ENCODE measurements at places on chromosomes 1 and 21.

GRCh38 chr1:193181985-193182384 is 4.4 kb downstream of the B3GALT2 start:
- DNase-seq: no peak

DNA sequence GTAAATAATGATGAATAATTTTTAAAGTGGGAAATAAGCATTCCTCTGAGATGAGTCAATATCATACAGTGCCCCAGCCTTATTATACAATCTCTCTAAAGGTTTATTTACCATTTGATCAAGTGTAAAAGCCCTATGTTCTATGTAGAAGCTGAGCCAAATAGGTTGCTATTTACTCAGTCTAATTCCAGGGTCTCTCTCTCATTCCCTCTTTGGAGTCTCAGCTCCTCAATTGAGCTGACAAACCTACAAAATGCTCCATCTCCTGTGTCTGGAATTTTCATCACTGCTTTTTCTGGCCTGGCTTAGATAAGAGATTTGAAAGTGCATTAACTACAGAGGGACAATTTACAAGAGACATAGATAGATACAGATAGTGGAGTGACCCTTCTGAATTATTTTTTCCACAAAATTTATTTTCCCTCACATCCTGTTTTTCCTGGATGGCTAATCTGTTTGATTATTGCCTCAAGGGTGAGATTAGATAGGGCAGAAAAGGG is 24.8 kb upstream of the USH2A start:
- DNase-seq: no peak

GRCh38 chr1:67843331-67843730 is 10.1 kb upstream of the GNG12 start:
- no peak for DNase-seq

DNA sequence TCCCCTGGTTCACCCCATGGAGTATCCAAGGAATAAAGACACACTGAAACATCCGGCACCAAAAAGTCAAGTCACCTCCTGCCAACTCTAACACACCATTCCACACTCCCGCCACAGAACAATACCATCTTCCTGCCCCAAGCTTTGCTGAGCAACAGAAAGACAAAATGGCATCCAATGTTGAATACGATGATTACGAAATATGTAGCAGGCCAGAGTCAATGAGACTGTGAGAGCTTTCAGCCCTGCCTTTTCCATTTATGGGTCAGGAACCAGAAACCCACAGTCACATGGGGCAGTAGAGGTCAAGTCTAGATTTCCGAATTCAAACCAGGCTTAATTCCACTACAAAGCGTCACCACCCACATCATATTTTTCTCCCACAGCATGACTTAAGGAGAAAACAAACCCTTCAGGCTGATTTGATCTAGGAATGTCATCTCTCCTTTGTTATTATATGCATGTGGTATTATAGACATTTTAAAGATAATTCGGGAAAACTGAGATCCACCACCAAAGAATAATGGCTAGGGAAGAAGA is 249.8 kb downstream of the SETD4 start:
- DNase-seq: no peak

GRCh38 chr1:40944326-40944725 is 35.2 kb upstream of the CTPS1 start:
- DNase-seq: no peak

DNA sequence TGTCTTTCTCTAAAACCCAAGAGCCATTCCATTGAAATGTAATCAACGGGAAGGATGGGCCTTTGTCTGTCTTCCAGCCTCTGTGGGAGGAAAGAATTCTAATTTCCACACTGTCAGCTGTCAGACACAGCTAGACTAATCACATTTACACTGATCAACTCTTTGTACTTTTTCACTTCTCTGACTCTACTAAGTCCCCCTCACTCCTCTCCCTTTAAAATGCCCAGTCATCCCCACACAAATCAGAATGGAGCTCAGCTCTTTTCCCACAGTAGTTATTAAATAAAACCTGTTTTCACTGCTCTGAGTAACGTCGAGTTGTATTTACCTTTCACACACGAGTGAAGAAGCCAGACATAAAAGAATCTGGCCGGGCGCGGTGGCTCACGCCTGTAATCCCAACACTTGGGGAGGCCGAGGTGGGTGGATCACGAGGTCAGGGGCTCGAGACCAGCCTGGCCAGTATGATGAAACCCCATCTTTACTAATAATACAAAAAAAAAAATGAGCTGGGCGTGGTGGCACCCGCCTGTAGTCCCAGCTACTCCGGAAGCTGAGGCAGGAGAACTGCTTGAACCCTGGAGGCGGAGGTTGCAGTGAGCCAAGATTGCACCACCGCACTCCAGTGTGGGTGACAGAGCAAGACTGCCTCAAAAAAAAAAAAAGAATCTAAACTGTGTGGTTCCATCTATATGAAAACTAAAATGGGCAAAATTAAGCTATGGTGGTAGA is 13.3 kb downstream of the ZBTB8OS start:
- no peak for DNase-seq

- no peak for DNase-seq
Measured at GRCh38 chr21:37905291-37905690, 11.0 kb downstream of the KCNJ6 start.

DNA sequence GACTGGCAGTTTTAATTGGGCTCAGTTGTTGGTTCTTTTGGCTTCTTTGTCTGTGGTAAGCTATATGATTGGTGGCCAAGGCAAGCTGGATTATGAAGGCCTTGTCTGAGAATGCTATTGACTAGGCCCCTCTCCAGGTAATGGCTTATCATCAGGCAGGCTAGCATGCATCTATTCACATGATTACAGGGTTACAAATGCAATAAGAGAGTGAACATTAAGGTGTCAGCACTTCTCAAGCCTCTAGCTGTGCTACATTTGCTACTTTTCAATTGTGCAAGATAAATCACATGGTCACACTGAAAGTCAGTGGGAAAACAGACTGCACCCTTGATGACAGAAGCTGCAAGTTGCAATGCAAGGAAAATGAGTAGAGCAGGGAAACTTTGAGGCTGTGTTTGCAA is 550.9 kb upstream of the TMPRSS15 start:
- DNase-seq: no peak
